ENCODE measurements at places on chromosomes 3 and 15. TPM values are rescaled to one million over a fixed set of nuclear protein-coding genes. Genes with fewer than 3 reads are reported as not detected.

DNA sequence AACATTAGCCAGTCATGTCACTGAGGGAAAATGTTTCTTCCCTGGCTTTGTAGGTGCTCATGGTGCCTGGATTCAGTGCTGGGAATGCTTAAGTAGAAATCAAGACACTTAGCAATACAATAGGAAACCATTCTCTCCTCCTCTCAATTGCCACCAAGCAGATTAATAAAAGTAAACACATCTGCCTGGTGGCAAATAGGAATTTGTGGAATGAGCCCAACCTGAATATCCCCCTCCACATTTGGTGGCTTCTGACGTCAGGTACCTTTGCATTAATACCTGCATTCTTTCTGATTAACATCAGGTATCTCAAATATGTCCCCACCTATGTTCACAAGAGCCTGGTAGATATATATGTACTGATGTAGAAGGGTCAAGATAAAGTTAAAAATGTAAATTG, 42.7 kb downstream of the PPP2R3A start:
- no peak for DNase-seq

ALG1L2 gene
- polyA plus RNA-seq: 1.7 TPM

ZPLD1 gene
- polyA plus RNA-seq: not detected

HTR3E gene
- 0.14 TPM for polyA plus RNA-seq

- peak; percentile 91 for DNase-seq
These were observed at the start of gene NEO1 for GRCh38 chr15:73051807-73052652. NEO1 (plus strand) TSS chr15:73052463; CDS start chr15:73052676, 213 bp downstream.

CYP11A1 gene
- polyA plus RNA-seq: 1.4 TPM

Measured in hindlimb muscle (tissue), 1 donor.